HT1080 (cell line): ENCODE measurements at places on chromosomes 5 and 9. TPM values are rescaled to one million over a fixed set of nuclear protein-coding genes. Genes with fewer than 3 reads are reported as not detected.

DEPDC1B gene
- 24.9 and 25.4 TPM in 2 replicates for total RNA-seq

CCDC152 gene
- 0.03 TPM in 1 of 2 replicates, not detected in the other for total RNA-seq

MCC gene
- total RNA-seq = 8.1 and 8.5 TPM in 2 replicates

C6 gene
- total RNA-seq = not detected in 2 replicates

PTGES gene
- 0.10 and 0.18 TPM in 2 replicates for total RNA-seq

SLIT3 gene
- total RNA-seq = 0.08 and 0.23 TPM in 2 replicates

FBXL17 gene
- 4.5 and 6.6 TPM in 2 replicates for total RNA-seq

PCDHGB5 gene
- total RNA-seq = 0.37 and 0.55 TPM in 2 replicates

ARSI gene
- total RNA-seq = 0.20 and 0.82 TPM in 2 replicates

SHISAL2B gene
- total RNA-seq = 0.10 TPM in 1 of 2 replicates, not detected in the other
